Epithelial cell of umbilical artery (primary cell): ENCODE measurements at places on chromosomes 6 and 20. TPM values are rescaled to one million over a fixed set of nuclear protein-coding genes. Genes with fewer than 3 reads are reported as not detected.

The LTB gene
- 3.2 and 6.7 TPM in 2 replicates for total RNA-seq

The DCDC2 gene
- under 0.01 and 0.15 TPM in 2 replicates for total RNA-seq

The TFAP2C gene
- under 0.01 TPM in 1 of 2 replicates, not detected in the other for total RNA-seq

The GCM1 gene
- total RNA-seq: not detected in 2 replicates

The TRIM10 gene
- total RNA-seq: not detected in 2 replicates

The FOXS1 gene
- not detected in 2 replicates for total RNA-seq

The KIF13A gene
- 26.0 and 34.5 TPM in 2 replicates for total RNA-seq

The EYA4 gene
- total RNA-seq: 0.32 and 0.61 TPM in 2 replicates

The ADAM33 gene
- 0.32 and 0.76 TPM in 2 replicates for total RNA-seq

The KDM1B gene
- total RNA-seq: 7.1 and 10.9 TPM in 2 replicates

The PCK1 gene
- total RNA-seq: not detected in 2 replicates

The CAP2 gene
- total RNA-seq: 1.6 and 5.6 TPM in 2 replicates

The MYLK2 gene
- 0.15 and 0.32 TPM in 2 replicates for total RNA-seq

The RAMACL gene
- 1.6 and 2.4 TPM in 2 replicates for total RNA-seq

The CLPSL1 gene
- total RNA-seq: not detected in 2 replicates

The PHACTR3 gene
- not detected in 2 replicates for total RNA-seq

The SLC17A1 gene
- total RNA-seq: not detected in 2 replicates

The OR2B6 gene
- total RNA-seq: not detected in 2 replicates

The LST1 gene
- total RNA-seq: 0.32 TPM in 1 of 2 replicates, not detected in the other

The SLC12A5 gene
- under 0.01 and 0.32 TPM in 2 replicates for total RNA-seq

The RRAGD gene
- 0.30 and 0.32 TPM in 2 replicates for total RNA-seq

The HSPA12B gene
- total RNA-seq: 3.9 and 16.3 TPM in 2 replicates

The LIN28B gene
- total RNA-seq: under 0.01 TPM in 1 of 2 replicates, not detected in the other

The SLC17A9 gene
- 12.8 and 19.2 TPM in 2 replicates for total RNA-seq

The UNC5CL gene
- under 0.01 TPM in 1 of 2 replicates, not detected in the other for total RNA-seq

The GABRR1 gene
- not detected in 2 replicates for total RNA-seq

The PSMF1 gene
- 27.3 and 38.1 TPM in 2 replicates for total RNA-seq

The C20orf144 gene
- total RNA-seq: 0.32 TPM in 1 of 2 replicates, not detected in the other

The MEI4 gene
- not detected in 2 replicates for total RNA-seq

The TCF15 gene
- total RNA-seq: 0.32 and 2.0 TPM in 2 replicates

The DIDO1 gene
- total RNA-seq: 32.2 and 40.6 TPM in 2 replicates

The CDH22 gene
- total RNA-seq: not detected in 2 replicates

The OPN5 gene
- total RNA-seq: not detected in 2 replicates

The CAGE1 gene
- total RNA-seq: 0.15 TPM in 1 of 2 replicates, not detected in the other

The ABHD16B gene
- total RNA-seq: not detected in 2 replicates

The HUS1B gene
- 0.65 and 1.5 TPM in 2 replicates for total RNA-seq

The LINC00237 gene
- not detected in 2 replicates for total RNA-seq

The LAMP5 gene
- total RNA-seq: under 0.01 TPM in 1 of 2 replicates, not detected in the other

The SLC16A10 gene
- not detected in 2 replicates for total RNA-seq

The PDYN gene
- not detected in 2 replicates for total RNA-seq

The LATS1 gene
- total RNA-seq: 5.8 and 6.7 TPM in 2 replicates

The FAM217A gene
- total RNA-seq: not detected in 2 replicates

The ARMC2 gene
- total RNA-seq: 0.61 and 0.65 TPM in 2 replicates

The BCAS4 gene
- 0.65 and 3.3 TPM in 2 replicates for total RNA-seq

The CD109 gene
- 34.0 and 35.1 TPM in 2 replicates for total RNA-seq

The ARMC12 gene
- 0.30 TPM in 1 of 2 replicates, not detected in the other for total RNA-seq

The POM121L2 gene
- not detected in 2 replicates for total RNA-seq

The TFAP2A gene
- 0.15 and 0.32 TPM in 2 replicates for total RNA-seq

The MYLK4 gene
- 0.15 and 0.32 TPM in 2 replicates for total RNA-seq

The SIGLEC1 gene
- not detected in 2 replicates for total RNA-seq

The TINAG gene
- 0.32 TPM in 1 of 2 replicates, not detected in the other for total RNA-seq

The EDN1 gene
- total RNA-seq: 229 and 433 TPM in 2 replicates

The DCBLD1 gene
- 37.4 and 50.7 TPM in 2 replicates for total RNA-seq

The CPNE5 gene
- total RNA-seq: 4.6 and 5.8 TPM in 2 replicates

The GPX5 gene
- not detected in 2 replicates for total RNA-seq

The AIF1 gene
- not detected in 2 replicates for total RNA-seq

The VSX1 gene
- total RNA-seq: not detected in 2 replicates

The MUCL3 gene
- total RNA-seq: not detected in 2 replicates

The GJA10 gene
- total RNA-seq: not detected in 2 replicates

The DDRGK1 gene
- 26.3 and 50.0 TPM in 2 replicates for total RNA-seq
